ENCODE measurements at places on chromosomes 7 and 10.

GRCh38 chr10:17120694-17121093, 8.9 kb downstream of the CUBN start:
- DNase-seq: no peak

GRCh38 chr10:67959839-67960476, 75.5 kb downstream of the SIRT1 start:
- DNase-seq: no peak

- DNase-seq: no peak
Observed at GRCh38 chr7:139104091-139104450, 5.4 kb downstream of the ZC3HAV1 start.

DNA sequence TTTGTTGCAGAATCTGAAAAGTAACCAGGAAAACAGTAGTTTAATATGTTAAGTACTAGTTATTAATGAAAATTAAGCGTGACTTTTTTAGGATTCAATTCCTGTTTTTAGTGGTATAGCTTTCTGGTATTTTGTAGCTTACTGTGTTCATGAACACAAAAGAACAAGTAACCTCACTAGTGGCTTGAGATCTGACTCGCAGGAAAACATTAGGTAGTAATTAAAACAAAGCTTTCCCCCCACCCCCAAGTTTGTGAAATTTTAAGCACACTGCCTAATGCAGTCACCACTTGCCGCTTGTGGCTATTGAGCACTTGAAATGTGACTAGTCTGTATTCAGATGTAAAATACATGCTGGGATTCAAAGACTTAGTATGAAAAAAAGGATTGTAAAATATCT, 102.5 kb upstream of the RPA3 start:
- DNase-seq: no peak

GRCh38 chr10:112898540-112899390, 51.3 kb upstream of the TCF7L2 start:
- DNase-seq: no peak

DNA sequence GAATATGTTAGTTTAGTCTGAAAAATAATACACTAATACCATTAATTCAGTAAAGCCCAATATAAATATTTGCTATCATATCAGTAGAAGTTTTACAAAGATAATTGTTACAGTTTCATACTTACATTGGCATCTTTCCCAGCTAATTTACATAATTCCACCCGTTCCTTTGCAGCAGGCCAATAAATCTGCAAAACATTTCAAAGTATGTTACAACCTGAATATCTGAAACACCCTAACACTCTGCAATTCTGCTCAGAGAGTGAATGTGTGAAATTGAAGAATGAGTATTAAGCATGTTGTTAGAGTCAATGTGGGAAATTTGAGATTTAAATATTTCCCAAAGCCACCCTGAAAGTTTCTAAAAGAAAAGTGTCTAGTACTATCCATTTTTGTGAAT, 105.5 kb downstream of the SEMA3D start:
- no peak for DNase-seq

- DNase-seq: no peak
Observed at GRCh38 chr10:61627266-61627665, 35.5 kb upstream of the CABCOCO1 start.

GRCh38 chr7:110311556-110311955, 779.4 kb upstream of the LRRN3 start:
- DNase-seq: no peak

GRCh38 chr7:69211336-69211735, 386.9 kb upstream of the AUTS2 start:
- no peak for DNase-seq

- peak; percentile 90 for DNase-seq
Observed at GRCh38 chr7:31488562-31489203, 25.2 kb upstream of the ITPRID1 start.

DNA sequence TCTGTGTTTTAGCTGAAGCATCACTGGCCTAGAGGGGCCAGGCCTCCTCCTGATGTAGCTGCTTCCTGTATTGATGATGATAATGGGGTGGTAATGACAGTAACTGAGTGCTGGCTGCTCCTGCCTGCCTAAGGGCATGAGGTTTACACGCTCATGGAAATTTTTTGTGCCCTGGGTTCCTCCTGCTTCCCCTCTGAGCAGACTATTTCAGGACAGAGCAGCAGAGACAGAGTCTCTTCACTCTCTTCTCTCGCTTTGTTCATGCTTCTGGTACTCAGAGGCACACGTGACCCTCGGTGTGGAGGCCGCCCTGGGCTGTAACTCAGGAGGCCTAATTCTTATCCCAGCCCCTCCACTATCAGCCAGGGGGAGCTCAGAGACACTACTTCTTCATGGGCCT, 27.9 kb downstream of the LRRC20 start:
- no peak for DNase-seq

GRCh38 chr7:155652156-155653114, 8.0 kb downstream of the RBM33 start:
- DNase-seq: no peak

- DNase-seq: peak; percentile 86
Observed at GRCh38 chr7:141073173-141073640, 657 bp upstream of the TMEM178B start.

- no peak for DNase-seq
Observed at GRCh38 chr7:108308276-108308675, 148.0 kb downstream of the NRCAM start.

- DNase-seq: no peak
Observed at GRCh38 chr7:48760528-48761265, 163.7 kb upstream of the CDC14C start.

DNA sequence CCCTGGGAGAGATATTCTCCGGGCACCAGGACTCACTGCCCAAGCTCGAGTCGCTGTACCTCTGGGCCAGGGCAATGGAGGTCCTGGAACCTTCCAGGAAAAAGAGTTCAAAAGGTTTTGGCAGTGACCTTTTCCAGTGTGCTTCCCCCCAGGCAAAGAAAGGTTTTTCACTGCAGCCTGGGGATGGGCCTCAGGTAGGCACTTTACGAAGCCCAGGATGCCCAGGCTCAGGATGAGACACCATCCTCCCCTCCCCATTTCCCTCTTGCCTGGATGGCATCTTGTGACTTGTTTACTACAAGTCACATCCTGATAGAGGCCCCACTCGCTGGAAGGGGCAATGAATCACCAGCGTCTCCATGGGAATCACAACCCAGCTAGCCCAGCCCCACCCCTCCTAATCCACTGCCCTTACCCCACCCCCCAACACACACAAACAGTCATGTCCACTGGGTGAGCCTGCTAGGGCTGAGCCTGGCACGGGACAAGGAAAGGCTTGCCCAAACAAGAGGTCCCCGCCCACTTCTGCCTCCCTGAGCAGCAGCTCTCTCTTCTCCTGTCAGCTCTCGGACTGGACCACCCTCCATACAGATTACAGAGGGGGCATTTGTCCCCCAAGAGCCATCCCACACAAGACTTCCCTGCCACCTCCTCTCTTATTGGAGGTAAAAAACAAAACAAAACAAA, 93.8 kb upstream of the SMNDC1 start:
- no peak for DNase-seq

- DNase-seq: no peak
Observed at GRCh38 chr7:150968056-150968733, 9.9 kb downstream of the KCNH2 start.

GRCh38 chr10:125084614-125085257, 75.6 kb downstream of the CTBP2 start:
- no peak for DNase-seq

DNA sequence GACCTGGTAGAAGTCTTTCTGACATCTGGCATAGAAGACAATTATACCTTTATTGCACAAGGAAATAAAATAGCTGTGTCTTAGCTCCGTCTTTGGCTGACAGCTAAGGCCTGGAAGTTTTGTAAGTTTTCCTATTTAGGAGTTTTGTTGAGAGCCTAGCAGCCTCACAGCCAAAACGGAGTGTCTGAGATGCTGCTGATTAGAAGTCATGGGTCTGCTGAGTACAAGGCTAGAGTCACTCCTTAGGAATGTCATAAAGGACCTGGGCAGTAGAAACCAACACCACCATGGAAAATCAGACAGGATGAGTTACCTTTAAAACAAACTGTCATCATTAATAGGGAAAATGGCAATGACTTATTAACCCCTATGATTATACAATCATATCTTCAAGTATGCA, 442.5 kb downstream of the KCNMA1 start:
- no peak for DNase-seq

- no peak for DNase-seq
Observed at GRCh38 chr10:132980426-132981172, 38.2 kb upstream of the CFAP46 start.

DNA sequence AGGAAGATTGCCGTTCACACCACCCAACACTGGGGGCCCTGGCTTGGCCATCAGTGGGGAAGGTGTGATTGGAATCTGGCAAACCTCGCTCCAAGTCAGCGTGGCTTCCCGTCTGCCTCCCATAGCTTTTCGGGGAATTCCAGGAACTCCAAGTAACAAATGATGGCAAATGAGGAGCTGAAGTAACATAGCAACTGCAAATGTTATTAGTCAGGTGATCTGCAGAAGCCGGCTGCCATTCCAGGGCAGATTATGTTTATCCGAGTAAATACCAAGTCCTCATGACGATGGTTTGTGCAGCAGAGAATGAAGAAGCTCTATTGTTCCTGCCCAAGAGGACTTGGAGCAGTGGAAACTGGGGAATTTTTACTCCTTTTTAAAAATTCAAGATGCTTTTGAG, 270.5 kb upstream of the PODXL start:
- no peak for DNase-seq

DNA sequence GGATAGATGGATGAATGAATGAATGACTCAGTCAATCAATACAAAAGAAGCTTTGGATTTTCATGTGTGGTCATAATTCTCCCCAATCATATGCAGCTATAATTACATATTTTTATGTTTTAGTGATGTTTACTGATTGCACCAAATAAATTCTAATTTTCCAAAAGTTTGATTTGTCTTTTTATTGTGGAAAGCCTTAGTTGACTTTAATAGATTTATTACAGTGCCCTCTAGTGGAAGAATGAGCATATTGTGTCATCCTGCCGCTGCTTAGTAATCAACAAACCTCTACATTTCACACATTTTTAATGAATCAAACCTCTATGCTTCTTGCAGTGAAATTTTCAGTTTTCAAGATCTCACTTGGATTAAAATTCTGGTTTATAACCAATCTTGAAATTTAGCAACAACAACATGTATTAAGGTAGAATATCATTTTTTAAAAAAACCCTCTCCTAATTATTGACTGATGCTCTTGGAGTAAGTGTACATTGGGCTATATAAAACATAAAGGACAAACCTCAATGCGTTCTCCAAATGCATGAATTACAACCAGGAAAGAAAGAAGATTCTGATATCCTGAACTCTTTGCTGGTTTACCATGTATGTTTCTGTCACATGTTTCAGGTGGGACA, 55.6 kb upstream of the PNLIP start:
- no peak for DNase-seq

DNA sequence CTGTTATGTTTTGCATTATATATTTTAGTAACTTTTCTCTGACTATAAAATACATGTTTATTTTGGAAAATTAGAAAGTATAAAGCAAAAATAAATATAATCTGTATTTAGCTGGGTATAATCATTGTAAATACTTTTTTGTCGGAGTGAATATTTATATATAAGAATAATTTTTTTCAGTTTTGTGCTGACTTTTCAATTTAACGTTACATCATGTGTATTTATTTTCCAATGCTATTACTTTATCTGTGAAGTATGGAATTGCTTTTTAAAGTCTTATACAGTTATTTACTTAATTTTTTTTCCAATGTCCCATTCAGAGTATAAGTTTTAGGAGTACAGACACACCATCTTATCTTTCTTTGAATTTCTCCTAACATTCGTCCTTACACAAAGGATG, 15.2 kb downstream of the AP3M1 start:
- DNase-seq: no peak

DNA sequence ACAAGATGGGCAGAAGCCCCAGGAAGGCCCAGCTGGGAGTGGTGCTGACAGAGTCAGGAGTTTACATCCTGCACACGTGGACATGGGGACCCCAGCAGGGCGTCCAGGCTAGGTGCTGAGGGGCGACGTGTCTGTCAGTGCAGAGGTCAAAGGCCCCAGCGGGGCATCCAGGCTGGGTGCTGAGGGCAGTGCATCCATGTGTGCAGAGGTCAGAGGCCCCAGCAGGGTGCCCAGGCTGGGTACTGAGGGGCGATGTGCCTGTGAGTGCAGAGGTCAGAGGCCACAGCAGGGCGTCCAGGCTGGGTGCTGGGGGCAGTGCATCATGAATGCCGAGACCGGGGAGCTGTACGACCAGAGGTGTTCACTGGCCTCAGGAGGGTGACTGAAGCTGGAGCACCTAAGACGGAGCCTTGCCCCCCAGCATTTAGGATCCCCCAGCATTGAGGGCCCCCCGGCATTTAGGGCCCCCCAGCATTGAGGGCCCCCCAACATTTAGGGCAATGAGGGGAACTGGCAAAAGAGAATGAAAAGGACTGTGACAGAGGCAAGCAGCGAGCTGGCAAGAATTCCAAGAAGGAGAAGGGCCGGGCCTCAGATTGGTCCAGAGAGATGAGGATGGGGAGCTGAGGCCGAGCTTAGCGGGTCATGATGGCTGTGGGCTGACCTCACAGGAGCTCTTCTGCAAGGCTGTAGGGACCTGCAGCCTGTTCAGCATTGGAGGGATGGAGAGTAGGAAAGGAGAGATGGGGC, 474.9 kb downstream of the PTPRN2 start:
- DNase-seq: no peak

- no peak for DNase-seq
Observed at GRCh38 chr7:48158404-48158803, 12.9 kb upstream of the ABCA13 start.

DNA sequence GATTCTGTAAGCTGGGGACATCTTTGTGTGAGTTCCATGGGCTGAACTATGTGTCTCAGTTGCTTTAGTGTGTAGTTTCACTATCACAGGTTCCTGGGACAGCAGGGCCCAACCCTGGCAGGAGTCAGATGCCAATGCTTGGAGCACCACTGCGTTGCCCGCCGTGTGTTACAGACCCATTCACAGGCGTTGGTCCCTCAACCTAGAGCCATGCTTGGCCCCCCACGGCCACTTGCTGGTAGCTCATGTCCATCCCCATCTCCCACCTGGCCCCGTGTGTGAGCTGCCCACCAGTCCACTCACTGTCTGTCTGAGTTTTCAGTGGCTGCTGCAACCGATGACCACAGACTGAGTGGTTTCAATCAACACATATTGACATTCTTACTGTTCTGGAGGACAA, 546.9 kb downstream of the TCERG1L start:
- DNase-seq: no peak

DNA sequence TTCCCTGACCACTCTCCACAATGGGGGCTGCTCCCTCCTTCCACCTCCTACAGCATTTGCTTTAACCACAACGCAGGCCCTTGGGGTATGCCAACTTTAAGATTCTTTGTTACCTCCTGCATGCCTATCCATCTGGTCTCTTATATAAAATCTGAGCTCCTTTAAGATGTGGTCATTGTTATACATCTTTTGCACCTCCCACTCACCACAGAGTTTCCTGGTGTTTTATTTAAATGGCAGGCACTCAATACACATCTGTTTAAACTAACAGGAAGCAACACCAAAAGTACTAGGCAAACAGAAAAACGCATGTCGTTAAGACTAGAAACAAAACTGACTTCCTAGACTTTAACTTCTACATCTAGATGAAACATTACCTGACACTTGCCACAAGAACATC, 36.3 kb downstream of the SLC25A13 start:
- no peak for DNase-seq

GRCh38 chr10:18216482-18216881, 76.3 kb downstream of the CACNB2 start:
- peak; percentile 13 for DNase-seq

All from NCI-H526 (cell line).